ENCODE measurements at places on chromosomes 4 and X. TPM values are rescaled to one million over a fixed set of nuclear protein-coding genes. Genes with fewer than 3 reads are reported as not detected.

LRP2BP gene
- 2.3 TPM for total RNA-seq

MTHFD2L gene
- 11.3 TPM for total RNA-seq

SCRG1 gene
- total RNA-seq = not detected

DMRTC1B gene
- 1.00 TPM for total RNA-seq

ZNF711 gene
- total RNA-seq = 6.0 TPM

LUZP4 gene
- total RNA-seq = not detected

CNKSR2 gene
- 11.7 TPM for total RNA-seq

NEUROG2 gene
- not detected for total RNA-seq

MAP9 gene
- total RNA-seq = 18.6 TPM

ABLIM2 gene
- 1.2 TPM for total RNA-seq

TEX13B gene
- not detected for total RNA-seq

LRAT gene
- not detected for total RNA-seq

ZNF280C gene
- 5.2 TPM for total RNA-seq

GATA1 gene
- total RNA-seq = not detected

MSANTD1 gene
- 0.39 TPM for total RNA-seq

DIAPH2 gene
- 8.7 TPM for total RNA-seq

SPIN4 gene
- total RNA-seq = 1.0 TPM

PAGE2B gene
- not detected for total RNA-seq

USP27X gene
- total RNA-seq = 2.6 TPM

PPAT gene
- total RNA-seq = 7.0 TPM

AKAP4 gene
- not detected for total RNA-seq

MAGEA12 gene
- not detected for total RNA-seq

FAM47E gene
- 0.19 TPM for total RNA-seq

NXF3 gene
- not detected for total RNA-seq

ACE2 gene
- not detected for total RNA-seq

BMP3 gene
- total RNA-seq = not detected

UGT2B11 gene
- total RNA-seq = not detected

TCEAL7 gene
- not detected for total RNA-seq

MAGEA8 gene
- total RNA-seq = not detected

USP17L12 gene
- not detected for total RNA-seq

IL21 gene
- not detected for total RNA-seq

LDB2 gene
- total RNA-seq = not detected

CNGA1 gene
- not detected for total RNA-seq

HNRNPD gene
- 248 TPM for total RNA-seq

PDZD11 gene
- total RNA-seq = 3.4 TPM

NRK gene
- total RNA-seq = not detected

WFS1 gene
- 1.8 TPM for total RNA-seq

G6PD gene
- total RNA-seq = 31.5 TPM

CLIC2 gene
- not detected for total RNA-seq

TMEM271 gene
- not detected for total RNA-seq

RASGEF1B gene
- total RNA-seq = 103 TPM

USP11 gene
- total RNA-seq = 161 TPM
